ENCODE measurements at places on chromosomes 5 and 9. TPM values are rescaled to one million over a fixed set of nuclear protein-coding genes. Genes with fewer than 3 reads are reported as not detected.

Gene GZMA
- total RNA-seq: 2.4 TPM

Gene PCDHGA6
- total RNA-seq: 0.05 TPM

Gene RGS7BP
- total RNA-seq: not detected

Gene NSUN2
- total RNA-seq: 91.1 TPM

Gene SAXO1
- total RNA-seq: 0.11 TPM

Gene IFNA21
- total RNA-seq: not detected

Gene EQTN
- not detected for total RNA-seq

Gene LOX
- 0.04 TPM for total RNA-seq

Gene PCDHA6
- not detected for total RNA-seq

Gene CDC20B
- total RNA-seq: not detected

Gene PCDHGB5
- total RNA-seq: 0.09 TPM

Gene CFAP90
- total RNA-seq: not detected

Gene GHR
- total RNA-seq: not detected

Data from activated CD4-positive, alpha-beta T cell treated with anti-CD3 and anti-CD28 coated beads for 36 hours (primary cell).